ENCODE measurements at places on chromosomes 3 and 15. TPM values are rescaled to one million over a fixed set of nuclear protein-coding genes. Genes with fewer than 3 reads are reported as not detected.

The NANOGP8 gene
- total RNA-seq: 0.86 TPM

The C2CD4B gene
- not detected for total RNA-seq

The DNAH12 gene
- 0.22 TPM for total RNA-seq

The ANKUB1 gene
- total RNA-seq: not detected

The ASB14 gene
- total RNA-seq: not detected

The TTC21A gene
- 7.8 TPM for total RNA-seq

- H3K27ac ChIP-seq: peak overlapping the region; percentile 98
- peak; percentile 72 for DNase-seq
- H3K4me1 ChIP-seq: peaks cover 7% of the 10 kb centered on the region
- peak overlapping the region; percentile 100 for H3K4me3 ChIP-seq
Observed at GRCh38 chr3:52277071-52277964, 1.1 kb downstream of the WDR82 start.

GRCh38 chr3:50365080-50365841, 5.9 kb upstream of the TMEM115 start:
- no peaks in the 10 kb centered on the region for H3K36me3 ChIP-seq
- peaks cover 8% of the 10 kb centered on the region for H3K27me3 ChIP-seq
- H3K4me1 ChIP-seq: peaks cover 10% of the 10 kb centered on the region
- H3K4me3 ChIP-seq: peak overlapping the region; percentile 78
- DNase-seq: peak; percentile 87

- DNase-seq: no peak
- no peak overlapping the region for H3K4me3 ChIP-seq
- H3K27ac ChIP-seq: no peak overlapping the region
- peaks cover 31% of the 10 kb centered on the region for H3K36me3 ChIP-seq
Observed at GRCh38 chr3:8822141-8822540, 52.7 kb upstream of the OXTR start.

DNA sequence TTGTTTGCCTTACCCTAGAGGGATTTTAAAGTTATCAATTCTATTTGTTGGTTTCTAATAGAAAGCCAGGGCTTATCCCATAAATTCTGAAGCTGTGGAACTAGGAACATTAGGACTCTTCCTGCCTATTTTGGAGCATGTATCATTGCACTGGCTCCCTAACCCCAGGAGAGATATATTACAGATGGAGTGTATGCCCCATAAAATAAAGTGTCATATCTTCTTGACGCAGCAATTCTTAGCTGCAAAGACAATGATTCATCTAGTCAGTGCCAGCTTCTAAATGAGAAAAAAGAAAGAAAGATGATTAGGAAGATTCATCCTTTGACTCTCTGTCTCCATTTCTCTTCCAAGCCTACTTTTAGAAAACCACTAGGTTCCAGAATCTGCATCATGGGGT, 74.8 kb upstream of the MAGI1 start:
- no peaks in the 10 kb centered on the region for H3K4me1 ChIP-seq
- no peak overlapping the region for H3K4me3 ChIP-seq
- H3K27ac ChIP-seq: no peak overlapping the region
- DNase-seq: no peak
- H3K27me3 ChIP-seq: no peaks in the 10 kb centered on the region
- H3K36me3 ChIP-seq: no peaks in the 10 kb centered on the region

DNA sequence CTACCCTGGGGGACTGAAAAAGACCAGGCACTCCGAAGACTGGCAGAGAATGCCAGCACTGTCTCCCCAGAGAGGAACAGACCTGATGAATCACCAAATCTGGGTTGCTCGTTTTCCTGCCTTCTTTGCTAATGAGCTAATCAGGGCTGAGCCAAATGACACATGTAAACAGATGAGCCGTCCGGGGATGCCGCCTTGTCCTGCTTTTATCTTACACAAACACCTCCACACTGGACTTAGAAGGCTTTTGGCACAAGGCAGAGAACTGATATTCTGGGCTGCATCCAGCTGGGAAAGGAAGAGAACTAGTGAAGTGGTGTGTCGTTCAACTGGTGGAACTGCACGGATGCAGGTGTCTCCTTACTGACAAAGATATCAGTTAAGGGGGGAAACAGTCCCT, 88.1 kb downstream of the MECOM start:
- H3K36me3 ChIP-seq: no peaks in the 10 kb centered on the region
- peaks cover 15% of the 10 kb centered on the region for H3K4me1 ChIP-seq
- H3K27me3 ChIP-seq: no peaks in the 10 kb centered on the region
- peak overlapping the region; percentile 57 for H3K27ac ChIP-seq

GRCh38 chr15:46461416-46461815, 826.6 kb downstream of the SQOR start:
- no peaks in the 10 kb centered on the region for H3K36me3 ChIP-seq
- H3K27ac ChIP-seq: no peak overlapping the region
- DNase-seq: no peak
- H3K4me1 ChIP-seq: peaks cover 10% of the 10 kb centered on the region

- peaks cover 14% of the 10 kb centered on the region for H3K4me1 ChIP-seq
- DNase-seq: no peak
- no peaks in the 10 kb centered on the region for H3K36me3 ChIP-seq
Observed at GRCh38 chr3:126450744-126451143, 24.9 kb downstream of the ZXDC start.

DNA sequence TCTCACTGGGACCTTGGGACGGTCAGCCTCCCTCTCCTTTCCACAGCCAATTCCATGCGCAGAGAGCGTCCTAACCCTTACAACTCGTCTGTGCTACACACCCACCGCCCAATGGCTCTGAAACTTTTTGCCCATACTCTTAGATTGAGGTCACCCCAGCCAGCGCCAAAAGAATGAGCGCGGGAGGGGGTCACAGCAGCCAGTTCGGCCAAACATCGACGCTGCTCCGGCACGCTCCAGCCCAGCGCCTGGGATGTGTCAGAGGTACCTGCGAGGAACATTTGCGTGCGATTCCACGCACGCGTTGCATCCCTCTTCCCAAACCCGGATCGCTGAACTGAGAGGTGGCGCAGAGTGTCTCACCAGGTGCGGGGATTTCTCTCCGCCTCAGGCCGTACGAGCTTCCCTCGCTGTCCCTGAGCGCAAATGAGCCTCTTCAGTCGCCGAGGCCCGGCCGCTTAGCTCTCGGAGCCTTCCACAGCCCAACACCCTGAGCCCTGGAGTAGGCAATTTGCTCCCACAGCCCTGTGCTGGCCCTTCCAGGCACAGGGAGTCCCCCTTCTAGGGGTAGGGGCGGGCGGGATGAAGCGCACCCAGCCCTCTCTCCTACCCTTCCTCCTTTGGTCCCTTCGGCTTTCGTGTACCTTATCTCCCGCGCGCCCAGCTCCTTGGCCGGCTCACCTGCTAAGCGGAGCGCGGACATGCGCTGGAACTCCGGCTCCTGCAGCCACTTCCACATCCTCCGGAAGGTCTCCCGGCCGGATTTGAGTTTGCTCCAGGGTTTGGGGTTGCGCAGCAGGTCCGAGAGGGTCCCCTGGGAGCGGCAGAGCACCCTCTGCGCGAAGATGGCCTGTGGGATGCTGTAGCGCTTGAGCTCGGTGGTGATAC, 1.8 kb downstream of the ONECUT1 start:
- H3K27ac ChIP-seq: peak overlapping the region; percentile 83
- H3K27me3 ChIP-seq: peaks cover 25% of the 10 kb centered on the region
- H3K4me3 ChIP-seq: peak overlapping the region; percentile 94
- DNase-seq: peak; percentile 56
- peaks cover 19% of the 10 kb centered on the region for H3K4me1 ChIP-seq

GRCh38 chr3:62830727-62831322, 44.4 kb downstream of the CADPS start:
- H3K4me1 ChIP-seq: peaks cover 19% of the 10 kb centered on the region
- H3K27ac ChIP-seq: no peak overlapping the region
- H3K27me3 ChIP-seq: no peaks in the 10 kb centered on the region
- no peak overlapping the region for H3K4me3 ChIP-seq
- no peaks in the 10 kb centered on the region for H3K36me3 ChIP-seq

GRCh38 chr15:45747426-45747825, 112.6 kb downstream of the SQOR start:
- H3K27ac ChIP-seq: no peak overlapping the region
- no peak overlapping the region for H3K4me3 ChIP-seq
- H3K27me3 ChIP-seq: peaks cover 2% of the 10 kb centered on the region

GRCh38 chr3:116199063-116199462, 246.2 kb downstream of the LSAMP start:
- H3K27me3 ChIP-seq: no peaks in the 10 kb centered on the region
- peaks cover under 1% of the 10 kb centered on the region for H3K36me3 ChIP-seq
- H3K4me1 ChIP-seq: peaks cover 2% of the 10 kb centered on the region
- H3K4me3 ChIP-seq: no peak overlapping the region
- H3K27ac ChIP-seq: no peak overlapping the region

GRCh38 chr3:14880447-14881106, 61.8 kb downstream of the FGD5 start:
- peaks cover 13% of the 10 kb centered on the region for H3K4me1 ChIP-seq
- H3K4me3 ChIP-seq: no peak overlapping the region
- H3K27me3 ChIP-seq: peaks cover 7% of the 10 kb centered on the region
- no peaks in the 10 kb centered on the region for H3K36me3 ChIP-seq
- peak overlapping the region; percentile 4 for H3K27ac ChIP-seq
- no peak for DNase-seq

DNA sequence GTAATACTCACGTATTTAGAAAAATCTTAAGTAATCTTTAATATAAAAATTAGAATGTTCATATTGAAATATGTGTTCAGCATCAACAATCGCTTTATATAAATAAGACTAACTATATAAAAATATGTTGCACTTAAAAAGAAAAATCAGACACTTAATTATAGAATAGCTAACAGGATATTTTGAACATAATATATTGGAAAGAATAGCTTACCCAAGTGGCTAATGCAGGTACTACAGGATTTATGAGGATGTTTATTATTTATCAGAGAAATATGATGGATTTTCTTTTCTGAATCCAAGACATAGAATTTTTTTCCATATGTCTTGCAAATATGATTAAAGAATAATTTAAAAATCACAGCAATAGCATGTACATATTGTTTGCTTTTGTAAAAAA, 567.9 kb upstream of the GBE1 start:
- DNase-seq: no peak
- no peaks in the 10 kb centered on the region for H3K27me3 ChIP-seq
- no peak overlapping the region for H3K27ac ChIP-seq
- no peaks in the 10 kb centered on the region for H3K36me3 ChIP-seq
- no peaks in the 10 kb centered on the region for H3K4me1 ChIP-seq

DNA sequence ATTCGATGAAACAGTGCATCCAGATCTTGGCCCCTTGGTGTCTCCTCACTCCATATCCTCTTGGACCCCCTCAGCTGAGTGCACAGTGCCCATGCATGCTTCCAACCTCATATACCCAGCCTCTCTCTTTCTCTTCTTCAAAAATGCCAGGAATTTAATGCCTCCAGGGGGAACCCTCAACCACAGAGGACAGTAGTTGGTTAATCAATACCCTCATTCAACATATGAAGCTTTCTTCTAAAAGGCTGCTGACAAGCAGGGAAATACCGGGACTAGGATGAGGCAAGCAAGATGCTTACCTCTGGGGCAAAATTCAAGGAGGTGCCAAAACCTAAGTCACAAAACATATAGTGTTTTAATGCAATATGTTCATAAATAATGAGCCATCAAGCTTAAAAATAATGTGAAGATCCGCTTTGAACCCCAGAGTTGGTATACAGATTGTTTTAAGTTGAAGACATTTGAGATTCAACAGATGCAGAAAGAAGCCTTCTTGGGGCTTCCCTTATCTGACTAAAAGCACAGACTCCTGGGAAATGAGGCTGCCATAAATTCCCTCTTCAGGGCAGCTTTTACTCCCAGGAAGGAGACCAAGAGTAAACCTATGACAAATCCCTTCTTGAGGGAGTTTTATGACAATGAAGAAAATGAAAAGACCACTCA, 48.2 kb upstream of the FHIT start:
- H3K4me3 ChIP-seq: no peak overlapping the region
- no peaks in the 10 kb centered on the region for H3K36me3 ChIP-seq
- H3K27me3 ChIP-seq: no peaks in the 10 kb centered on the region
- DNase-seq: no peak
- no peak overlapping the region for H3K27ac ChIP-seq

DNA sequence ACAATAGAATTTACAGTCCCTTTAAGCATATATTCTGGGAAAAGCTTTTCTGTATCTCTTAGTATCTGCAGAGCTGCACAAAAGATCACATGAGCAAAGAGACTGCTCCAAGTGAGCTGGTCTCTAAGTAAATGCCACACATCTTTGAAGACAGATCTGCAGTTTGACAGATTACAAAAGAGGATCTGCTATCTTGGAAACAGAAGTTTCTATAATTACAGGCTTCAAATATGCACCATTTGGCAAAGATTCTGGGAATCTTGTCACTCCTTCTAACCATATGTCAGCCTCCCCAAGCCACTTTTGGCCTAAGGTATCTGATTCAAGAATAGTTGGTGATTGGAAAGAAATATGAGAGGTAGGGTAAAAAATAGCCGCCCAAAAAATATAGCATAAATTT, 9.6 kb upstream of the CFAP44 start:
- H3K4me3 ChIP-seq: no peak overlapping the region
- no peak for DNase-seq
- no peaks in the 10 kb centered on the region for H3K36me3 ChIP-seq
- no peaks in the 10 kb centered on the region for H3K4me1 ChIP-seq
- H3K27me3 ChIP-seq: no peaks in the 10 kb centered on the region

DNA sequence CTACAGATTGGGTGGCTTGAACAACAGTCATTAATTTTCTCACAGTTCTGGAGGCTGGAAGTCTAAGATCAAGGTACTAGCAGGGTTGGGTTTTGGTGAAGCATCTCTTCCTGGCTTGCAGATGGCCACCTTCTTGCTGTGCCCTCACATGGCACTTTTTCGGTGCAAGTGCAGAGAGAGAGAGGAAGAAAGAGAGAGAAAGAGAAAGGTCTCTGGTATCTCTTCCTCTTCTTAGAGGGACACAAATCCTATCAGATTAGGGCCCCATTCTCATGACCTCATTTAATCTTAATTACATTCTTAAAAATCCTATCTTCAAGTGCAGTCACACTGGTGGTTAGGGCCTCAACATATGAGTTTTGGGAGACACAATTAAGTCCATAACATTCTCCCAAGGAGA, 167.1 kb downstream of the NFKBIZ start:
- DNase-seq: no peak
- H3K4me3 ChIP-seq: no peak overlapping the region
- H3K4me1 ChIP-seq: no peaks in the 10 kb centered on the region

- peaks cover 2% of the 10 kb centered on the region for H3K27me3 ChIP-seq
- H3K4me3 ChIP-seq: no peak overlapping the region
- peaks cover 14% of the 10 kb centered on the region for H3K4me1 ChIP-seq
- DNase-seq: no peak
- H3K36me3 ChIP-seq: no peaks in the 10 kb centered on the region
- H3K27ac ChIP-seq: no peak overlapping the region
Observed at GRCh38 chr15:58742022-58742813, 7.3 kb downstream of the ADAM10 start.

DNA sequence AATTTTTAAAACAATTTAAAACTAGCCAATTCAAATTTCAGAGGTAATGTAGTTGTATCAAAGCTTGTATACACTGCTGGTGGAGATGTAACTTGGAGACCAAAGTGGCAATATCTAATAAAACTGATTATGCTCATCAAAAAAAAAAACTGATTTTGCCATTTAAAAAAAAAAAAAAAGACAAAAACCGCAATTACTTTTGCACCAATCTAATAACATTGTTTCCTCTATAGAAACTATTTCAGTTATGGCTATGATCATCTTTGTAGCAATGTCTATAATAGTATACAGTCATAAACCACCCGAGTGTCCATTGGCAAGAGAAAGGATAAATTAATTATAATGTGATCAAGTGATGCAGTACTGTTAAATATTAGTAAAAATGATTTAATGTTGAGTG, 149.3 kb upstream of the SEMA6D start:
- no peak overlapping the region for H3K27ac ChIP-seq
- no peak overlapping the region for H3K4me3 ChIP-seq
- no peaks in the 10 kb centered on the region for H3K36me3 ChIP-seq

Measured in glutamatergic neuron (in vitro differentiated cells).